Daoy (cell line): ENCODE measurements at places on chromosomes 1 and 21. TPM values are rescaled to one million over a fixed set of nuclear protein-coding genes. Genes with fewer than 3 reads are reported as not detected.

The C1QC gene
- total RNA-seq = not detected in 2 replicates

The CD1E gene
- not detected in 2 replicates for total RNA-seq

The IL12RB2 gene
- total RNA-seq = 0.57 and 0.80 TPM in 2 replicates

The DIRAS3 gene
- 67.9 and 69.4 TPM in 2 replicates for total RNA-seq

The SLC22A15 gene
- 1.4 and 7.0 TPM in 2 replicates for total RNA-seq

The UBE2U gene
- not detected in 2 replicates for total RNA-seq

The UQCRHL gene
- 4.1 and 5.9 TPM in 2 replicates for total RNA-seq

The LCE3B gene
- not detected in 2 replicates for total RNA-seq

The SPATA45 gene
- not detected in 2 replicates for total RNA-seq

The MTFR1L gene
- 30.7 and 41.7 TPM in 2 replicates for total RNA-seq

The ZNF683 gene
- total RNA-seq = not detected in 2 replicates

The CLCNKB gene
- total RNA-seq = 0.11 and 0.33 TPM in 2 replicates

The TSPAN1 gene
- total RNA-seq = 2.7 TPM in 1 of 2 replicates, not detected in the other

The PANK4 gene
- total RNA-seq = 18.6 and 44.7 TPM in 2 replicates

The CLDN14 gene
- total RNA-seq = 0.33 and 1.3 TPM in 2 replicates

The S1PR1 gene
- total RNA-seq = 0.63 and 1.4 TPM in 2 replicates

The LHX8 gene
- total RNA-seq = 0.46 TPM in 1 of 2 replicates, not detected in the other

The LCE3E gene
- not detected in 2 replicates for total RNA-seq

The EDN2 gene
- total RNA-seq = 0.40 TPM in 1 of 2 replicates, not detected in the other

The ADAMTS1 gene
- total RNA-seq = 33.1 and 35.2 TPM in 2 replicates

The CDCA8 gene
- 33.6 and 44.3 TPM in 2 replicates for total RNA-seq

The CD52 gene
- not detected in 2 replicates for total RNA-seq

The NPPB gene
- 38.6 and 78.9 TPM in 2 replicates for total RNA-seq

The C1QTNF12 gene
- 0.36 TPM in 1 of 2 replicates, not detected in the other for total RNA-seq

The ZSWIM5 gene
- 1.4 and 1.8 TPM in 2 replicates for total RNA-seq

The CD53 gene
- total RNA-seq = 0.21 and 0.46 TPM in 2 replicates

The S100A9 gene
- total RNA-seq = not detected in 2 replicates

The TMCO4 gene
- total RNA-seq = 8.1 and 15.5 TPM in 2 replicates

The FAM78B gene
- 0.80 and 4.0 TPM in 2 replicates for total RNA-seq

The WNT4 gene
- total RNA-seq = 0.29 TPM in 1 of 2 replicates, not detected in the other

The TNNT2 gene
- not detected in 2 replicates for total RNA-seq

The PRR9 gene
- 0.11 TPM in 1 of 2 replicates, not detected in the other for total RNA-seq

The LCE2B gene
- total RNA-seq = not detected in 2 replicates

The ARHGEF16 gene
- 4.7 and 10.9 TPM in 2 replicates for total RNA-seq

The TSNAX gene
- 35.2 and 36.5 TPM in 2 replicates for total RNA-seq

The TMEM240 gene
- total RNA-seq = 0.11 TPM in 1 of 2 replicates, not detected in the other

The RIPPLY3 gene
- total RNA-seq = 0.57 TPM in 1 of 2 replicates, not detected in the other

The TNFRSF9 gene
- 42.9 and 46.9 TPM in 2 replicates for total RNA-seq
